ENCODE measurements at places on chromosomes 1 and 21.

- DNase-seq: no peak
Measured at GRCh38 chr21:31258073-31258472, 86.0 kb downstream of the TIAM1 start.

DNA sequence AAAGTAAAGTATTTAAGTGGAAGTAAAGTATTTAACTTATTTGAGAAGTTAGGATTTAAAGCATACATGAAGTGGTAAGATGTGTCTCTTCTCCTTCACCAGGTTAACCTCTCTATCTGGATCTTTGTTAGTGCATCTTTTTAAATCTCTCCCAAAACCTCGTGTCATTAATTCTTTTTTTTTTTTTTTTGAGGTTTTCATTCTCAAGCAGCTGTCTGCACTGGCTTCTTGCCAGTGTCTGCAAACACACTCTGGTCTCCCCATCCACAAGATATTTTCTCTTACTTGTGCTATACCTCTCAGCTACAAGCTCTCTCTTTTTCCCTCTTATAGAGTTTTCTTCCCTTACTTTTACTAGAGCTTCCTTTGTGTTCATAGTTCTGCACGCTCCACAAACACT lies 49.0 kb downstream of the CLDN17 start:
- no peak for DNase-seq

DNA sequence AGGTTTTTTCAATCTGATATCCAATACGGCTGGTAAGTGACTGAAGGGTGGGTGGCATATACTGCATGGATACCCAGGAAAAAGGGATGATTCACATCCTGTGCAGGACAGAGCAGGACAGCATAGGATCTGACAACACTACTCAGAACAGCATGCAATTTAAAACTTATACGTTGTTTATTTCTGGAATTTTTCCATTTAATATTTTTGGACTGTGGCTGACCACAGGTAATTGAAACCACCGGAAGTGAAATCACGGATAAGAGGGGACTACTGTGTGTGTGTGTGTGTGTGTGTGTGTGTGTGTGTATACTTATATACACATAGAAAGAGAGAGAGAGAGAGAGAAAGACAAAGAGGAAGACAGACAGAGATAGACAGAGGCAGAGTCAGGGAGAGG lies 23.0 kb downstream of the ERICH3 start:
- DNase-seq: no peak

DNA sequence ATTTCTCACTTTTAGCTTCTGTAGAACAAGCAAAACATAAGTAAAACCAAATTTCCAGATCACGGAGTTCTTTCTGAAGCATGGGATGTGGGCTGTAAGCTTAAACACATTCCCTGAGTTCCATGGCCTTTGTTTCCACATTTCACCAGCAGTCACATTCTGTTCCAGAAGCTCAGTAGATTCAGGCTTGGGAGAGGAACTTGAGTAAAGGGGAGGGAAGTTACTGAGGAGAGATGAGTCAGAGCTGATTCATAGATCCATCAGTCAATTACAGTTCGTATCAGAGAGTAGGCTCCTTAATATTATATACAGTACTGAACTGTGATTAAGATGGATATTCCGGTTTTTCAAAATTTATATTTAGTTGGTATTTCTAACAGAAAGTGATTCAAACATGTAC lies 614.3 kb downstream of the NCAM2 start:
- DNase-seq: no peak

- no peak for DNase-seq
Measured at GRCh38 chr1:104987210-104987609, 1237.5 kb downstream of the AMY1C start.

- no peak for DNase-seq
Measured at GRCh38 chr1:16232316-16232710, 4.7 kb downstream of the CPLANE2 start.

GRCh38 chr21:46142582-46143473 lies 12.6 kb downstream of the FTCD start:
- DNase-seq: no peak

DNA sequence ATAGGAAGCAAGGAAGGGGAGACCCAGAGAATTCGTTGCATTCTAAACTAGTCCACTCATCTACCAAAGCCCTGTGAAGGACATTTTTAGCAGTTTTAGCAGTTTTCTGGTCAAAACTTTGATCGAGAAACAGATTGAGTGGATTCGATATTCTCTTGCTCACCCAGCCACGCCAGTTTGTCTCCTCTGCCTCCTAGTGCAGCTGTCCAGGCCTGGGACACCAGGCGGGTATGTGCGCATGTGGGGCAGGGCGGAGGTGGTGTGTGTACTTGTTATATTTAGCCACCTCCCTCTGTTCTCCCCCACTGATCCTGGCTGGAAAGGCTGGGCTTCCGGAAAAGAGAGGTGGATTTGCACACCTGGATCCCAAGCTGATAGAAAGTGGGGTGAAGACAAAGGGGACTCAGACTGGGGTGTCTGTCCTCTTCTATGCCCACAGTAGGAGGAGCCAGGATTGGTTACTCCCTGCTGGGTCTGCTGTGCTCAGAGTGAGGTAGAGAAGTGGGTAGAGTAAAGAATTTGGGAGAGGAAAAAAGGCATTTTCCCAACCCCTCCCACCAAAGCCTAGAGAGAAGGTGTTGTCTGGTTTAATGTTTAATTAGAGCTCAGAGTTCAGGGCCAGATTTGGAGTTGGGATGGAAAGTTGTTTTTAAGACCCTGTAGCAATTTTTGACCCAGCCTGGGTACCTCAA lies 3.8 kb downstream of the LMNA start:
- DNase-seq: no peak

GRCh38 chr1:58813801-58814200 lies 30.0 kb upstream of the JUN start:
- no peak for DNase-seq

- DNase-seq: no peak
Measured at GRCh38 chr1:26109229-26110164, 2.1 kb upstream of the PDIK1L start.

GRCh38 chr1:233427907-233428306 lies 100.4 kb downstream of the MAP3K21 start:
- DNase-seq: no peak

GRCh38 chr1:208851366-208851765 lies 607.2 kb upstream of the PLXNA2 start:
- DNase-seq: no peak

GRCh38 chr1:117110774-117111173 lies 10.8 kb downstream of the TRIM45 start:
- no peak for DNase-seq

DNA sequence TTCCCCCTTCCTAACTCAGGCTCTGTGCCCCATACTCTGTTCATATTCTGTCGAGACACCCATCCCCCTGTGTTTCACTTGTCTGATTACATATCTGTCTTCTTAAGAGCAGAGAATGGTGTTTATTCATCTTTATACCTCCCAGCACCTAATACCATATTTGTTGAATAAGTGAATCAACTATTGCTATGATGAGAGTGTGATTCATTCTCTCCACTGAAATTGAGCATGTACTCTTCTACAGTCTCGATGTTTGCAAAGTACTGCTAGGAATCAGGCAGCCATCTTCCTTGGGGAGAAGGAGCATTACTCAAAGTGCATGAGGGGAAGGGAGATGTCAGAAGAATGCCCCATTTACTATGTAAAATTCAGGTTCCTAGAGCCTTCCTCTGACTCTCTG lies 27.0 kb downstream of the TBX15 start:
- no peak for DNase-seq

- no peak for DNase-seq
Measured at GRCh38 chr1:235960809-235961208, 94.1 kb upstream of the LYST start.

DNA sequence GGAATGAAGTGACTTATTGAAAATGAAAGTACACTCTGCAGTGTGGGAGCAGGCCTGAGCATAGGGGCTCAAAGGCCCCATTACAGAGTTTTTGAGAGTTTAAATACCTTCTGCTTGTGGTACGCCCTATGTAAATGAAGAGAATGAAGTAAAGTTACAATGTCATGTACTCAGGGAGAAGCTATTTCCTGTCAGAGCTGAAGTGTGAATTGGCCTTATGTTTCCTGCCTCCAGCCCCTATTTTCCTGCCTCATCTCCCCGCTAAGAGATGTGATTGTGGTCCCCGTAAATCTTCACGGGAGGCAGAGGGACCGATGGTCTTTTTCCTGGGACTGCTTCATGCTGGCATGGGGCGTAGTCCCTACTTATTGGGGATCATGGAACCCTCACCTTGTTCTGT lies 2.5 kb upstream of the ZNF683 start:
- no peak for DNase-seq

- peak; percentile 46 for DNase-seq
Measured at GRCh38 chr1:9121496-9122409, 7.1 kb downstream of the GPR157 start.

- DNase-seq: no peak
Measured at GRCh38 chr1:21520899-21521716, 11.9 kb downstream of the ALPL start.

DNA sequence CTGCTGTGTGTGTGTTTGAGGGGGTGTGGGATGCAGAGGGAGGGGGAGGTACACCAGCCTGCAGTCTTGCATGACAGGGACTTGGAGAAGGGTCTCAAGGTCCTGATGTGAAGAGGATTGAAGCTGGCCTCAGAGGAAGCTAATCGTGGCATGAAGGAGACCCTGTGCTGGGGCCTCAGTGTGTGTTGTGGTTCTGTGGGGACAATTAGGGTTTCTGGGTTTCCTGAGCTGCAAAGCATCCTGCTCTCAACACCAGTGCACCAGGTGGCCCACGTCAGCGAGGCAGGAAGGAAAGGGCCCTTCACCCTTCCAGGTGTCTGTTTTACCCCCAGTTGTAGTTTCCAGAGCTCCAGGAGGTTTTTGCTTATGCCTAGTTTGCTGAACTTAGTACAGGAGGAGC lies 52.8 kb downstream of the TENT5C start:
- peak; percentile 48 for DNase-seq

GRCh38 chr1:174769961-174770549 lies 229.7 kb upstream of the CACYBP start:
- no peak for DNase-seq

DNA sequence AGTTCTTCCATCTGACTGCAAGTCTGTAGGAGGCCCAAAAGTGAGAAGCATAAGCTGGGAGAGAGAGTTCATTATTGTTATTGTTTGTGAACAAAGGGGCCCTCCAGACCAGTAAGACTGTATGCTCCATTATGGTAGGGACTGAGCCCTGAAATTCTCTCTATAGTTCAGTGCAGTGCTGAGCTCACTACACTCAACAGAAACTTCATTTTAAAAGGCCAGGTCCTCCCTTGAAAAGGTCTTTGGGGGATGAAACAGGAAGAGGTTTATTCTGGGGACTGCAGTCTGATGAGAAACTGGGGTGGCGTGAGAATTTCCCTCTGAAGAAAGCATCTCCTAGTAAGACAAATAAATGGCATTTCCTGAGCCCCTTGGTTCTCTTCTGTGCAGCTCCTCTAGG lies 5.5 kb upstream of the GATAD2B start:
- DNase-seq: no peak

DNA sequence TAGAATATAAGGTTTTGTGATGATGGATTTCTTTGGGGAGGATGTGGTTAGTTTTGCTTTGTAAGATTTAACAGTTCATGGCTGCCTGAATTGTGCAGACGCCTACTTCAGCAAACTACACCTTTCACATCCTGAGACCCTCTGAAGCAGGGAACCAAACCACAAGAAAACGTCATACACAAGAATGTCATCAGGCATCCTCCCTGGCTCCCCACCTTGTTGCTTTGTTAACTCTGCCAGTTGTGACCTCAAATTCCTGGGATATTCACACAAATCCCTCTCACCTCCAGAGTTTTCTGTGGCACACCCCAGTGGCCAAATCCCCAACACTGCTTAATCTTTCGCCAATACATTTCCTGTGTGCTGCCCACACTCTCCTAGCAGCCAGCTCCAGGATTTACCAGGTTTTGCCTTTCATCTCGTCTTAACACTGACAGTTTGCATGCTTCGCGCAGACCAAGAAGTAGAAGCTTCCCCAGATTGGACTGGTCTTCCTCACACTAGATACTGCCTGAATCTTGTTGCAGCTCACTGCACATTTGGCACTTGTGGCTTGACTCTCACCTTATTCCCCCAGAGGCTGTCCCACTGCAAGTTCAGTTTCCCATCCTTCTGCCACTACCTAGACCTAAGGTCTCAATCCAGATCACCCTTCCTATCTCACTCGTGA lies 51.1 kb upstream of the CTTNBP2NL start:
- DNase-seq: peak; percentile 4

DNA sequence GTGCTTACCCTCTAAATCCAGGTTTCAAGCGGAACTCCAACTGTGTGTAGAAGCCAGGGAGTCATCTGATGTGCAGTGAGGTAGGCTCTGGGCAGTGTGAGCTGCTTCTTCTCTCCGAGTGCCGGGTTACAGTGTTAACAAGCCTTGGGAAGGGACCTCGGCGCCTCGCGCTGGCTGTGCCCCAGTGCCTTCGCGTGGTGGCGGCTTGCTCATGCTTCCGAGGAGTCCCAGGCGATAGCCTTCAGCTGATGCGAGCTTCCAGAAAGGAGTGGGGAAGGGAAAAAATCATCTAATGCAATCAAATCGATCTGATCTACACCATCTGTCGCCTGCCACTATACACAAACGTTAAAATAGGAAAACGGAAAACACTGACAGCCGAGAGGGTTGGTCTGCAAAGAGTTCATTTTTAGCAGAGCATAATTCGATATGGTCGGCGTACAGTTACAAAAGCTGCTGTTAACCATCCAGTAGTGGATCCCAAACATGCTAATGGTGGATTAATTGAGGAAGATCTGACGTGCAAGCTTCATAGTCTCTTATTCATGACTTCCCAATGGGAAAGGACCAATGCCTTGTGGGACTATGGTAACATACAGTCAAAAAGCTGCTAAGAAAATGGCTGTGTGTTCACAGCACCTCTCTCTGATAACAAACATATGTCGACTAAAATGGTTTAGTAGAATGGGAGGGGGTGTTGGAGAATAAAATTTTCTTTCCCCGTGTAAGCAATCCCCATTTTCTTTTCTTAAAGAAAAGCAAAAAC lies 128.7 kb upstream of the DPYD start:
- no peak for DNase-seq

GRCh38 chr21:35256468-35256988 lies 207.4 kb upstream of the RUNX1 start:
- DNase-seq: no peak

GRCh38 chr21:27759820-27760219 lies 792.9 kb upstream of the ADAMTS5 start:
- DNase-seq: no peak

DNA sequence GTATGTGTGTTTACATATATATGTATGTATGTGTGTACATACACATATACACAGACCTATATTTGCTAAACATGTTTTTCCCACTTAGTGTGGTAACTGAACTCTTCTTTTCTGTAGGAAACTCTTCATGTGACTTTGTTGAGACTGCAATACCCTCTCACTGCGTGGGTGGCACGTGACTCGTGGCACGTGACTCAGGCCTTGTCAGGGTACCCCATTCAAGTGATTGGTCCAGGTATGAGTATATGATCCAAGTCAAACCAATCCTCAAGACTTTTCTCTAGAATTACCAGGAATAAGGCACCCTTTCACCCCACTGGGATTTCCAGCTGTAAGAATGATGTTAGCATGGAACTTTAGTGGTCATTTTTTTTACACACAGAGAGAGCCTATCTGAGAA lies 149.2 kb upstream of the KCNK2 start:
- DNase-seq: no peak

- no peak for DNase-seq
Measured at GRCh38 chr1:161382214-161383019, 14.7 kb upstream of the CFAP126 start.

GRCh38 chr1:229191066-229191674 lies 79.7 kb upstream of the RAB4A start:
- no peak for DNase-seq

- DNase-seq: no peak
Measured at GRCh38 chr21:35189077-35189863, 140.2 kb upstream of the RUNX1 start.
